ENCODE measurements at places on chromosomes 7 and 10.

GRCh38 chr10:113442336-113442735 is 110.5 kb upstream of the HABP2 start:
- no peak for DNase-seq

DNA sequence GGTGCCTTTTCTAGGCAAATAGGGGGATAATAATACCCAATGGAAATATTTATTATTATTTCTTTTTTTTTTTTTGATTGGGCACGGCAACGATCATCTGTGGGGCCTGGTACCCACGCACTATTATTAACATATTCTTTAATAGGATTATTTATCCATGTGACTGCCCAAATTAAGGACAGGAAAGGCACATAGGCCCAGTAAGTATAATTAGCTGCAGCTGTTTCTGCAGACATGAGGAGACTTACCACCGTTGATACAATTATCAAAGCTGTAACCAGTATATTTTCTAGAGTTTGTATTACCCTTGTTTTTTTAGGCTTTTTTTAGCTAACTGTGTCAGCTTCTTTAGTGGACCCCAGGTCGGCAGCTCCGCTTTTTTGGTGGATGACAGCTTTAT is 25.2 kb upstream of the GUSB start:
- no peak for DNase-seq

DNA sequence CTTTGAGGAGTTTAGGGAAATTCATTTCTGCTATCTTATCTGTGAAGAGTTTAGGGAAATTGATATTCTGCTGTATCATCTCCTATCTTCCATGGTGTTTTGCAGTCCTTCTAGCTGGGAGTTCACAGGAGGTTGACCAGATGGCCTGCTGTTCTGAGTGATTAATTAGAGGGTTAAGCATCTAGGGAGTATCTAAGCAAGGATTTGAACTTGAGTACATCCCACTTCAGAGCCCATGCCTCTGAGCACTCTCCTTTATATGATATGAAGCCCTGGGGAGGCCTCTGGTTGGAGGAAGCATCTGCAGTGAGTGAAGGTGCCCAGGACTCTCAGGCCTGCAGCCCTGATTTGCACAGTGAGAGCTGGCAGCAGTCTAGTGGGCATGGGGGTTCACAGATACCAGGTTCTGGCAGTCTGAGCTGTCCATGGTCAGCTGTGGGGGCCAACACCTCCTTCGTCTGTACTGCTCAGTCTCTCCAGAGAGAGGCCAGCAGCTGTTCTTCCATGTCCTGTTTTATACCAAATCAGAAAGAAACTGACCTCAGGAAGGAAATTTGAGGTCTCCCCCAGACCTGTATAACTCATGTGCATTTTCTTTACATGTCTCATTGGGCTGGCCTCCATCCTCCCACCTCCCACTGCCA is 156.9 kb downstream of the PLCE1 start:
- no peak for DNase-seq

- no peak for DNase-seq
Observed at GRCh38 chr10:120260456-120260855, 196.6 kb upstream of the PLPP4 start.

DNA sequence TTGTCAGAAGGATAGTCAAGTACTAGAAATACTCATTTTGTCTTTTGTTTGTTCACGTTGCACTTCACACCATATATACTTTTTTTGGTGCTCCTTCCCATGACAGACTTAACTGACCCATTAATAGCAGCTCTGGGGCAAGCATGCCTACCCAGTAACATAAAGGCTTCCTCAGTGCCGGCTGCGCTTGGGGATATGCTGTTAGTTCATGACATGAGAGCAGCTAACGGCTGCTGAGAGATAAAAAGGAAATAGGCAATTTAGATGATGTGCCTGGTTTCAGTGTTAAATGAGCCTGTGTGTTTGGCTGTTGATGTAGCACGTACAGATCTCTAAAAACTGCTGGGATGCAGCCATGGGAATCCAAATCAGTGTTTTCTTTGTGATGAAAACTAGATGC is 86.4 kb downstream of the TAX1BP1 start:
- DNase-seq = no peak

DNA sequence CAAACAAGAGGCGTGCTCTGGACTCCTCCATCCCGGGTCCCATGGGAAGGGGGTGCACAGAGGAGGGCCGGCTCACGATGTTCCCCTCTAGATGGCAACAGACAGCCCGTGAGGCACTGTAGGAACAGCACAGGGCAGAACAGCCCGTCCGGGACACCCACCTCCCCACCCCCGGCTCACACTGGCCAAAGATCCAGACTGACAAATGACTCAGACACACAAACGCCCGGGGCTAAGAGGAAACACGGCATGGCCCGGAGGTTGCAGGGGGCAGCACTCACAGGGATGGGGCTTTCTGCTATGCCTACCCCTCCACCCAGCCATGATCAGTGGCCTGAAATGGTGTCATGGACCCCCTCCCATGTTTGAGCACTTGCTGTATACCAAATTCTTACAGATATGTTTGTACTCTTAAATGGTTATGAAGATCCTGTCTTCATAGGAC is 4.9 kb upstream of the ELN start:
- no peak for DNase-seq

GRCh38 chr10:128716181-128716580 is 590.0 kb upstream of the MKI67 start:
- no peak for DNase-seq

DNA sequence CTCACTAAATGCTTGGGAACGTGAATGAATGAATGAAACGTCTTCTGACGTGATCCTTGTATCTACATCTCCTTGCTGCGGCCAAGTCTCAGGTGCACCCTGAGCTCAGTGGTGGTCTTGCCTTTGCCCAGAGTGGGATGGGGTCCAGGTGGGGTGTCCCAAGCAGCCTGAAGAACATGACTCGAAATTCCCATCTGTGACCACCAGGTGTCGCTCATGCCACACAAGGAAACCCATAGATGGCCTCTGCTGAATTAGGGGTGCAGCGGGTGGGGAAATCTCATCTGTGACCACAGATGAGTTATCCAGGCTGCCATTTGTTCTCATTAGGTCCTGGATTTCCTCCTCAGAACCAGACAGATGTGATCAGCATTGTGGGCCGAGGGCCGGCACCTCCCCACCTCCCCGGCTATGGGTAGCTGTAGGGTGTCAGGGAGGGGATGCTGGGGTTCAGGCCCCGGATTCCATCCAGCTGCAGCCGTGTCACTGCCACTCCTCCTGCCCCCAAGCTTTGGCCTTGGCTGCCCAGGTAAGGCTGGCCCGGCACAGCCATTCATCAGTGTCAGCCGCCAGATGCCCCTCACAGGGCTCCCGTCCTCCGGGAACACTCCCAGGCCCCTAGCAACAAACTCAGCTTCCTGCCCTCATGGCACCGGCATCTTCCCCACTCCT is 21.0 kb upstream of the GNA12 start:
- DNase-seq = peak; percentile 76

- no peak for DNase-seq
Observed at GRCh38 chr10:78712147-78712546, 356.6 kb upstream of the ZMIZ1 start.

- DNase-seq = no peak
Observed at GRCh38 chr10:96960872-96961271, 128.8 kb downstream of the LCOR start.

- DNase-seq = no peak
Observed at GRCh38 chr7:1452205-1452604, 7.1 kb downstream of the MICALL2 start.

GRCh38 chr7:69256634-69257081 is 341.6 kb upstream of the AUTS2 start:
- no peak for DNase-seq

DNA sequence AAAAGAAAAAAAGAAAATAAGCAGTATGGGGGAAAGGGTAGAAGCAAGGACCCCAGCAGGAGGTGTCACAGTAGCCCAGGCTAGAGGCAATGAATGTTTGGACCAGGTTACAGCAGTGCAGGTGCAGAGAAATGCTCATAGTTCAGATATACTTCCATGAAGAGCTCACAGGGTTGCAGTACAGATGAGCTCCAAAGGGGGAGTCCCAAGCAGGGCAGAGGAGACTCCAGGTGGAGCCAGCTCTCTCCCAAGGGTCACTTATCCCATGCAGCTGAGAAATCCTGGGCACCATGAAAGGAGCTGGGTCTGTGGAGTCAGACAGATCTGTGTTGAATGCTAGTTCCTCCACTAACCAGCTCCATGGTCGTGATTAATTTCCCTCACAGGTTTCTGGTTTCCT is 174.9 kb downstream of the C7orf25 start:
- no peak for DNase-seq

DNA sequence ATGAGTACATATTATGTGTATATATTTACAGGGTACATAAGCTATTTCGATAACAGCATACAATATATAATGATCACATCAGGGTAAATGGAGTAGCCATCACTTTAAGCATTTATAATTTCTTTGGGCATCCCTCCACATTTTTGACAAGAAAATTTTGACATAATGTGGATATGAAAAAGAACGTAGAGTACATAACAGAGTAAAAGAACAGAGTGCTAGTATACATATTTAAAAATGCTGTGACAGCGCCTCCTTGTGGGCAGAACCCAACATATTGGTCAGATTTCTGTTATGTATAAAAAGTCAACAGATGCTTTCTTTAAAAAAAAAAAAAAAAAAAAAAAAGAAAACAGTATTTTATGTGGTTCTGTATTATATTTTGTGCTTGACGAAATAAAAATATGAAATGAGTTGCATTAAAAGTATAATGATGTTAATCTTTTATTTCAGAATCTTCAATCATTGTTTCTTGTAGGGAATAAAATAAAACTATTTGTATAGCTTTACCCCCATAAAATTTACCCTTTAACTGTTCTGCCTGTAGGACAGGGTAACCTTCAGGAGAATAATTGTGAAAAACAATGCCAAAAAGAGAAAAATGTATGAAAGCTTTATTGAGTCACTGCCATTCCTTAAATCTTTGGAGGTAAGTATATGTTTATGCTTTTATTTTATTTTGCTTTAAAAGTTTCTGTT is 18.3 kb upstream of the HBP1 start:
- DNase-seq = peak; percentile 80

DNA sequence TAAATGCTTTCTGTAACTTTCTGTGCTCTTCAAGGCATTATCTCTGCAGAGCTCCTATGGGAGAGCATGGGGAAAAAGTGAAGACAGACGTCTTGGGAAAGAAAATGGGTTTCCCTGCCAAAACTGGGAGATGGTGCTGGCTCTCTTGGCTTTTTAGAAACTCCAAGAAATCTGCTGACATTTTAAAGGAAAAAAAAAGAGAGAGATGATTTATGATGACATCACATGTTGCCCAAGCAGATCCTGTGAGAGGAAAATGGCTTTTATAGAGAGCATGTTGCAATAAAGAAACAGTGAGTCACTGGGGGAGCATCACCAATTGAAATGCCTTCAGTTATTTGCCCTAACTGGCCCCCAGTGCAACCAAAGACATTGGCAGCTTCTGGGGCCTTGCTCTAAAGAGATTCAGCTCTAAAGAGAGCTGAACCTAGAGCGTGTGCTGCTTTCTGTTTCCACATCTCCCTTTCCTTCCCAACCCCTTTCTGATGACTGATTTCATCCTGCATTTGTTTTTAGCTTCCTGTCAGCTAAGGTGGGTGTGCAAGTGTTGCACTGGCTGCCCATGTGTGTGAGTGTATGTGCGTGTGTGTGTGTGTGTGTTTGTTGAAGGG is 37.7 kb downstream of the LRMDA start:
- DNase-seq = no peak

- DNase-seq = no peak
Observed at GRCh38 chr10:124271676-124272075, 147.0 kb downstream of the OAT start.

- no peak for DNase-seq
Observed at GRCh38 chr10:73209705-73210104, 37.4 kb downstream of the DNAJC9 start.

GRCh38 chr7:36191292-36191920 is 38.4 kb downstream of the EEPD1 start:
- no peak for DNase-seq

DNA sequence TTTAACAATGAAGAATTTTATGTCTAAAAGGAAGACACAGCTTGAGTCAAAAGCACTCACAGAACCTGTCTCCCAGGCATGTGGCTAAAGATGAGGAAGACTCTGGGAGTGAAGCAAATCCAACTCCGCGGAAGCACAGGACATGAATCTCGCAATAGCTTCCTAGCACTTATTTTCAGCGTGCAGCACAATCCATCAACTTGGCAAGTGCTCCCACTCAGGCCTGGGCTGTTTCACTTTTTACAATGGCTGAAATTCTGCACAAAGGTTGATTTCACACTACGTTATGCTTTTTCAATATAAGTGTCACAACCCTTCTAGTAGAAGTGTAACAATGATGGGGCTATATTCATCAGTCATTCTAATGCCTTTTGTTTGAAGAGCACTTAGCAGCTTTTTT is 180.2 kb downstream of the XPNPEP1 start:
- DNase-seq = no peak

GRCh38 chr10:133045556-133046389 is 42.0 kb upstream of the ADGRA1 start:
- DNase-seq = no peak

GRCh38 chr10:107425931-107426553 is 261.5 kb upstream of the SORCS1 start:
- DNase-seq = no peak

- no peak for DNase-seq
Observed at GRCh38 chr7:20128001-20128400, 89.2 kb downstream of the MACC1 start.

DNA sequence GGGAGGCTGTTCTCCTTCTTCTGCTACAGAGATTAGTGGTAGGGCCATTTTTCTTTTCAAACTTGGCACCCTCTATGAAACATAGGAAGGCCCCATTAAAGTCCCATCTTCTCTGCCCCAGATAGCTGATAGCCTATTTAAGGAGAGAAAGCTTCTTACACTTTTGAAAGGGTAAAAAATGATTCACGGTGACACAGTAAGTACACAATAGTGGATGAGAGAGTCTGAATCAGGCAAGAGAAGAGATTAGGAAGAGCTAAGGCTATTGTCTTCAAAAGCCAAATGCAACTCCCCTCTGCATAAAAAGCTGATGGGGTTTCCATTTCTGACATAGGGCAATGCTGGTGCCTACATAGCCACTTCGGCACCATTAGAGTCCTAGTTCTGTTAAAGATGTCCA is 3.6 kb downstream of the INA start:
- DNase-seq = no peak

DNA sequence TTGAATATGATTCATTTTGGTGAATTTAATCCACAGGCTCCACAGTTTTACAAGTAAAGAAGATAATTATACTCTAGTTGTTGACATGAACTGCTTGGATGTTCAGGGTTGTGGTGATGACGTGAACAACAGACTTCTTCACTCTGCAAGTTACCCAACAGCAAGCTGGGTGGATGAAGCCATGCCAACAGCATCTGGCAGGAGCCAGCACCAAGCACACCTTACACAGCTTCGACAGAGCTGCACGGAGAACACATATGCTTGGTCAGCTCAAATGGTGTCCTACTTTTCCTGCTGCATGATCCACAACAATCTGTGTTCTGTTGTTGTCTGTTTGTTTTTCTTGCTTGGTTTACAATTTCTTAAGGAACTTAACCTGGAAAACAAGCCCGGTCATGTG is 9.8 kb downstream of the NOD1 start:
- peak; percentile 1 for DNase-seq

- no peak for DNase-seq
Observed at GRCh38 chr7:4202954-4203353, 479.1 kb upstream of the FOXK1 start.

GRCh38 chr10:30357075-30357801 is 8.2 kb upstream of the MTPAP start:
- no peak for DNase-seq

- DNase-seq = no peak
Observed at GRCh38 chr10:42781893-42782445, 626 bp upstream of the BMS1 start.
